ENCODE measurements at places on chromosomes 1 and 21.

DNA sequence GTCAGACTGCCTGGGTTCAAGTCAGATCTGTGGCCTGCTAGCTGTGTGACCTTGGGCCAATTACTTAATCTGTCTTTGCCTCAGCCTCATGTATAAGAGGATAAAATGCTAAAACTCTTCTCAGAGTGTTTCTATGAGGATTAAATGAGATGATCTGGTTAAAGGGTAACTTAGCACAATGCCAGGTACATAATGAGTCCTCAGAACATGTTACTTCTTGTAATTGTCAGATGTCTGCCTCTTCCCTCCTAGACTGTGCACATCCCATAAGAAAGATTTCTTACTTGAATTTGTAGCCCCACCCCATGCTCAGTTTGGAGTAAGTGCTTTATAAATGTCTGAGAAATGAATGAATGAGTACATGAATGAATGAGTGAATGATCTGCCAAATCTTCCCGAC is 34.6 kb upstream of the HIVEP3 start:
- DNase-seq, result no peak

- no peak for DNase-seq
These were observed 104.0 kb upstream of the RUNX3 start for GRCh38 chr1:25033828-25034705.

DNA sequence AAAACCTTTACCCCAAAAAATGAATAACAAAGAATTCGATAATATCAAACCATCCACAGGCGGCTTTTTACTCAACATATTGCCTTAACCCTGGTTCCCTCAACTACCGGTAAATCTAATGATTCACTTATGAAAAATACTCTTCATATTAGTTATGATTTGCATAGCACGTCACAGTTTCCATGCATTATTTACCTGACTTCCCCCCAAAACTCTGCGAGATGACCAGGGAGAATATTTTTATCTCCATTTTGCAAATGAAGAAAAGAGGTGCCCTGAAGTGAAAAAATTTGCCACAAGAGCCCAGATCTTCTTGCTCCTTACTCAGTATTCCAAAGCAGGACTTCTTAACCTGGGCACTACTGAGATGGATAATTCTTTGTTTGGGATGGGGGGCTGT is 2.9 kb downstream of the JAK1 start:
- peak; percentile 51 for DNase-seq

DNA sequence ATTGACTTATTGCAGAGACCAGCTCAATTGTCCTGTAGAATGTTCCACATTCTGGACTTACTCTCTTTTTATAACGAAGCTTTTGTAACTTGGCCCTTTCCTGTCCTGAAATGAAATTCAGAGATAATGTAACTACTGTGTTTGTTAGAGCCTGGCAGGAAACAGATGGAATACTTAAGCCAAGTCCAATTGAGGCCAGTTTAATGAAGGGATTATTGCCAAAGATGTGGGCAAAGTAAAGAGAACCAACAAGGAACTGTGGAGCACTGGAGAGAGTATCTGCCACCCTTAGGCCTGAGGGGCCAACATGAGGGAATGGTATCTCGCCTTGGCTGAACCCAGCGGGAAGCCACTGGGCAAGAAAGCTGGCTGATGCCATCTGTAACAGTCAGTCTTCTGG is 32.9 kb downstream of the MFSD2A start:
- no peak for DNase-seq

DNA sequence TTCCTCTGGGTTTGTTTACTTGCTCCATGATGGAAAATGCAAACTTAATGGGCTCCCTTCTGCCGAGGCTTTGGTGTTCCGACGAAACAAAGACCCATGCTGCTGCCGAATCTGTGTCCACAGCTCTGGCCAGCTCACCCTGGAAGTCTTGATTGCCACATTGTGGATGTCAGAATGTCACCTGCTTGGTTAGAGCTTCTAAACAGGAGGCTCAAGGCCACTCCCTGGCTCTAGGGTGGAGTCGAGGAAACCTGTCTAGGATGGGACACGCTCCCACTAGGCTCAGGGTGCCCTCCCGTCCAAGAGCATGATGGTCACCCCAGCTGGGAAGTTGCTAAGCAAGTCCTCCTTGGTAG is 279.3 kb upstream of the VAMP3 start:
- DNase-seq, result no peak

- no peak for DNase-seq
These were observed 26.9 kb upstream of the LBR start for GRCh38 chr1:225454733-225455132.

DNA sequence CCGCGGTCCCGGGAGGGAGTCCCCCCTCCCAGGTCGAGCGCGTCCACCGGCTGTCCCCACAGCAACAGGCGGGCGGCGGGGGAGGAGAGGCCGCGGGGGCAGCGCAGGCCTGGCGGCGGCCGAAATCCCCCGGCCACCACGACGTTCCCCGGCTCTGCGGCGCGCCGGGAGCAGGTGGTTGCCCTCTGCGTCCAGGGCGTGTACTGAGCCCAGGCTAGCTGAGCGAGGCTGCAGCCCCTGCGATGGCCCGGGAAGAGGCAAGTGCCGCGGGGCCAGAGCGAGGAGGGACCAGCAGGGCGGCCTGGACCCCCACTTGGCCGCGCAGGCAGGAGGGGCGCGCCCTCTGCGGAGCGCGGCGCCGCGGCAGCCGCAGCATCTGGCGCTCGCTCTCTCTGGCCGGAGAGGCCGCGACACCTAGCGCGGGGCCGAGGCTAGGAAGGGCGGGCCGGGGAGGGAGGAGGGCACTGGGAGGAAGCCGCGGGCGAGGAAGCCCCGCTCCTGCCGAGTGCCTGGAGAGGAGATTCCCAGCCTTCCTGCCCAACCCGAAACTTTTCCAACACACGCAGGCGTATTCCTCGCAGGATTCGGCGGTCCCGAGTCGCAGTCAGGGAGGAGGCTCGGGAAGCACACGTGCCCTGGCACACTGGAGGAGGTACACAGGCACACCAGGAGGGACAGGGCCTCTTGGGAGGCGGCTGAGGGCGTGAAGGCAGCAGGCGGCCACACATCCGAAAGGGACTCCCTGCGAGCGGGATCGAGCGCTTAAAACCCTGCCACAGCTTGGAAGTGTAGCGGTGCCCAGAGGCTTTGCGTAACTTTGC is 4.9 kb upstream of the PROX1 start:
- no peak for DNase-seq

- DNase-seq, result no peak
These were observed 136.8 kb downstream of the PTPRC start for GRCh38 chr1:198775606-198776005.

DNA sequence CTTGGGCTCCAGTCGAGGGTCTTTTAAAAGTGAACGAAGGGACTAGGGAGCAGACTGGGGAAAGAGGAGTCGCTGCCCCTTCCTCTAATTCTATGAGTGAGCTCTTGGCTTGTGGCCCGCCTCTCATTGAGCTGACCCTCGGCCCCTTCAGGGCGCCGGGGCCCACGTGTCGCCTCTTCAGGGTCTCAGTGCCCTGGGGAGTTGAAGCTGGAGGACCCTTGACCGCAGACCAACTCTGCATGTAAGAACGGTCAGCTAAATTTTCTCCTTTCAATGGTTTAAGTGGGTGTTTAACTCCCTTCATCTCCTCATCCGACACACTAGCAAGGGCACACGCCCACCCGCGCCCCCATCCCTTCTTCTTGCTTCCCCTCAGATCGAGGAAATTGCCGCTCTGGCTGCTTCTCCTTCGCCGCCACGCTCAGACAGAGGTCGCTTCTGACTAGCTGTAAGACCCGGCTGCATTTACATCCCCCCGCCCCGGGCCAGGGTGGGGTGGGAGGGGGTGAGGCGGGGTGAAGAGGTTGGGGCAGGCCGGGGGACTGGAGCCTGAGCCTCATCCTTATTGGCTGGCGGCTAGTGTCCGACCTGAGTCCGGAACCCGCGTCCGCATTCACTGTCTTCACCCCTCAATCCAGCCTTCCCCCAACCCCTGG is 10.9 kb downstream of the NR5A2 start:
- DNase-seq, result no peak

- DNase-seq, result peak; percentile 42
These were observed 1.0 kb upstream of the MCOLN2 start for GRCh38 chr1:84997667-84998600.

DNA sequence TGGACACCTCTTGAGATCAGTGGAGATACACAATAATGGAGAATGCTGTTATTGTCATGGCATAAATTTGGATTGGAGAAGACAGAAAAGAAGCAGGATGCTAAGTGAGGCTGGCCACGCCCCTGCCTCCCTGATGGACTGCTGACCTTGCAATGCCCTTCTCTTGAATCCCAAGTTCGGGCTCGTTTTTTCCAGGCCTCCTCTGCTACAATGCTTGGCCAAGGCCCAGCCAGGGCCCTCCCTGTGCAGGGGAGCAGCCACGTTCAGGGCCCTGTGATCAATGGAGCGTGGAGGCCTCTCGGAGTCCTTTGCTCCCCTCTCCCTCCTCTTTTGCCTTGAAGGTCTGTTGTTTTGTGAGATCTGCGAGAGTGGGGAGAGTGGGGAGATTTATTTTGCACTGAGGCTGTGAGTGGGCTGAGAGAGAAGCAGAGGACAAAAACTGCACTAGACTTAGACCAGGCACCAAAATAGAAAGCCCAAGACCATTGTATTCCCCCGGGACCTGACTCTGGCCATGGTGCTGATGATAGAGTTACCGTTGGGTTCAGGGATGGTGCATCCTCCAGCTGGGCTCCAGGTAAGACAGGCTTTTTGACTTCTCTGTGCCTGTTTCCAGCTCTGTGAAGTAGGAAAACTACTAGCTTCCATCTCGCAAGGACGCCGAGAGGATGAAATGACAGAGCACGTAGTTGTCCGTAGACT is 268.6 kb downstream of the KAZN start:
- DNase-seq, result peak; percentile 21

GRCh38 chr1:162219461-162219860 is 150.0 kb downstream of the NOS1AP start:
- no peak for DNase-seq

- DNase-seq, result no peak
These were observed 6.4 kb upstream of the DUSP12 start for GRCh38 chr1:161743231-161743630.

DNA sequence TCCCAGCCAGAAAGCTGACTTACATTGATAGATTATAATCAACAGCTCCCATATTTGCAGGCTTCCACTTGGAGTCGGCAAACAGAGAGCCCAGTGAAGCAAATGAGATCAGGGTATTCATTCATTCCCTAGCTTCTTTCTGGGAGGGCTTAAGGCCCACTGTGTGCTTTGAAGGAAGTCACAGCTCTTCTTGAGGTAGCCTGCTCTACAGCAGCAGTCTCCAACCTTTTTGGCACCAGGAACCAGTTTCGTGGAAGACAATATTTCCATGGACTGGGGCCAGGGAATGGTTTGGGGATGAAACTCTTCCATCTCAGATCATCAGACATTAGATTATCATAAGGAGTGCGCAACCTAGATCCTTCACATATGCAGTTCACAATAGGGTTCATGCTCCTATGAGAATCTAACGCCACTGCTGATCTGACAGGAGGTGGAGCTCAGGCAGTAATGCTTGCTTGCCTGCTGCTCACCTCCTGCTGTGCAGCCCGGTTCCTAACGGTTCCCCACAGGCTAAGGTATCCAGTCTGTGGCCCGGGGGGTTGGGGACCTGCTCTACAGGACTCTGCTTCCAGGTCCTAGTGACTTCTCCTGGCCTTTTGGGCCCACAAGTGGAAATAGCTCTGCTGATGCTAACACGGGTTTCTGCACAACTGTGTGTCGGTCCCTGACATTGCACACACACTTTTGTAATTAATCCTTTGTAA is 13.7 kb upstream of the ADAM30 start:
- no peak for DNase-seq

GRCh38 chr1:101237229-101237837 is 514 bp downstream of the S1PR1 start:
- peak; percentile 56 for DNase-seq

DNA sequence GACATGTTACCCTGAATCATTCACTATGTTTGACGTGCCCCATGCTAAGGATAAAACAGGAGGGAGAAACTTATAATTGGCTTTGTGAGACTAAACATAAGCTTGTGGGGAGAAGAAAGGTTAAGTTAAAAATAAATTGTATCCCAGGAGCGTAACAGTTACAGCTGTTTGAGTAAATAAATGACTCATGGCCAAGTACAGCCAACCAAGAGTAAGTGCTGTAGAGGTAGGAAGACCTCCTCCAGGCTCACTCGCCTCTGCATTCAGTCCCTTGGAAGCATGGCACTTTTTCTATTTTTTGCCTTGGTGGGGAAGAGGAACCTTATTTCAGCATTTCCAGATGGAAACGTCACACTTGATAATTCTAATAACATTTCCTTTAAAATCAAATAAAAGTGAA is 116.5 kb downstream of the ZP4 start:
- DNase-seq, result no peak

DNA sequence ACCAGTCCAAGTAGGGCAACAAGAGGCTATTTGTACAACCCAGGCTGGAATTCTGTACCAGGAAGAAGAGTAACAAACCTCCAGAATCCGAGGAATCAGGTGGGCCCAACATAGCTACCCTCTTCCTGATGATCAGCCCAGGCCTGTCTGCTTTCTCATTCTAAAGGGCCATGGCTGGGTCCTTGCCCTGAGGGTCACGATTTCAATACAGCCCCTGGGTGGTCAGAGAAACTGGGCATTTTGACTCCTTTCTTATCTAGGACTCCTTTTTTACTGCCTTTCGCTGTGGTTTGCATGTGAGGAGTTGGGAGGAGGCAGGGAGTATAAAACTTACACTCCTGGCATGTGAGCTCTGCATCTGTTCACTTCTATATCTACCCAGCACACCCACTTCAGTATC is 164.9 kb upstream of the COA6 start:
- no peak for DNase-seq

- no peak for DNase-seq
These were observed 6.7 kb upstream of the SLC19A1 start for GRCh38 chr21:45548711-45549491.

DNA sequence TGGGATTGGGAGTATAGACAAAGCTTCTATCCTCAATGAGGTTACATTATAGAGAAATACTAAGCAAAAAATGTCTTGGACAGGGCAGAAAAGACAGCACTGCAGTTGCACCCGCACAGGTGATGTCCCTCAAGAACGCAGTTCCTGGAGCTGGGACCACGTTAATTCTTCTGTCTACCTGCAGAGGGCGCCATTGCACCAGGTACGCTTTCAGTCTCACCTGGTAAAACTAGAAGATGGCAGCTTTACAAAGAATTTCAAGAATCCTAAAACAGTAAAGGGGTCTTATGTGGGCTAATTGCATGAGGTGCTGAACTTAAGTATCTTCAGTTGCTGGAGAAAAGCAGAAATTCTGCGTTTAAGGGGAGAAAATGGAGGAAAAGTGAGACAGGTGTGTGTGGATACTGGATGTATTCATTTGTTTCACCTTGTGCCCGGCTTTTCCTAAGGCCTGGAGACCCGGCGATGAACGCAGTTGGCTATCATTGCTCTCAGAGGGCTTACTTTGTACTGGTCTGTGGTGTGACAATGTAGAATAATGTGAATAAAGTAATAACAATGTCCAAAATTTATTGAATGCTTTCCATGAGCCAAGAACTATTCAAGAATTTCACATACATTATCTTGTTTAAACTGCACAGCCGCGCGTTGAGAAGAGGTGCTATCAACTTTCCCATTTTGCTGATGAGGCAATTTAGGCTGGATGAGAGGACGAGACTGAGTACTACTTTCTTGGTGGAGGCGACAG is 276.3 kb upstream of the GREM2 start:
- peak; percentile 59 for DNase-seq

- no peak for DNase-seq
These were observed 23.4 kb downstream of the VAV3 start for GRCh38 chr1:107941531-107941930.

Measured in NAMALWA (cell line).